Daoy (cell line): ENCODE measurements at places on chromosomes 16 and 17. TPM values are rescaled to one million over a fixed set of nuclear protein-coding genes. Genes with fewer than 3 reads are reported as not detected.
A peak's percentile ranks its signal among the peaks of the same experiment; 100 is the strongest.

The ABCC6 gene
- total RNA-seq = not detected in 2 replicates

The CD300H gene
- not detected in 2 replicates for total RNA-seq

The PDILT gene
- 0.18 TPM in 1 of 2 replicates, not detected in the other for total RNA-seq

DNA sequence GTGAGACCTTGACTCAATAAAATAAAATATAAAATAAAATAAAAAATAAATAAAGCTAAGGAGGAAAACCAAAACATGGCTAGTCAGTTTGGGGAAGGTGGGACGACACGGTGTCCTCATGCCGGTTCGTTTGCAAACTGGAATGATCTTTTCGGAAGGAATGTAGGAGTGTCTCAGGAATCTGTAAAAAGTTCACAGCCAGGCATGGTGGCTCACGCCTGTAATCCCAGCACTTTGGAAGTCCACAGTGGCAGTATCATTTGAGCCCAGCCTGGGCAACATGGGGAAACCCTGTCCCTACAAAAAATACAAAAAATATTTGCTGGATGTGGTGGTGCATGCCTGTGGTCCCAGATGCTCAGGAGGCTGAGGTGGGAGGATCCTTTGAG lies 14.7 kb upstream of the RPTOR start:
- DNase-seq = no peak

DNA sequence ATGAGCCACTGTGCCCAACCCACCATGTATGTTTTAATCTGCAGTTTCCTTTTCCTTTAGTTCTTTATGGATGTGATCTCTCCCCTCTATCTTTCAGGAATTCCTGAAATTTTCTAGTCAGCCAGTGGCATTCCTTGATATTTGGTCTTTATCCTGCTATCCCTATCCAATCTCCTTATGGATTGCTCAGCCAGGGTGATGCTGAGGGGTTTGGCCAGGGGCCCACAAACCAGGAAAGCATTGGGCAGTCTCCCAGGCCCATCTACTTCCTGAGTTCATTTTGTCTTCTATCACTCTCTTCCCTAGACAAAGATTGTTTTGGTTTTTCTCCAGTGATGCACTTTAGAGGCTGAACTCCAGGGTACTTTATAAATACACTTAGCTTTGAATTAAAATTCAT lies 115.9 kb downstream of the KATNIP start:
- no peak for DNase-seq

GRCh38 chr17:57288773-57289121 lies 32.4 kb downstream of the MSI2 start:
- no peak for DNase-seq

DNA sequence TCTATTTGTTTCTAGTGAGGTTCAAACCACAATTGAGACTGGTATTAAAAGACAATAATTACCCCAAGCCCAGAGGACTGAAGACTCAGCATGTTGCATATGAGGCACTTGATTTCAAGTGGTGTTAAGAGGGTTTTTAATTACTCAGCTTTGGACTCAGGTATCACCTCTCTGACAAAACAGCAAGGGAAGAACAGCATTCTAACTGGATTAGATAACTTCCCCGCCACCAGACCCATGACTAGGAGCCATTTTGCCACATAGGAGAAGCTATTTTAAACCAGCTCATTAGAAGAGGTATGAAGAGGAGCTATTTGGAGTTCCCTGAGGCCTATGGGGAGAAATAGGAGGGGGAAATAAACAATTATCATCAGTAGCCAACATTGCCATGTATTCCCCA lies 226.1 kb upstream of the TOX3 start:
- DNase-seq = no peak

GRCh38 chr16:79601931-79602627 lies 1.5 kb upstream of the MAF start:
- DNase-seq = peak; percentile 75

DNA sequence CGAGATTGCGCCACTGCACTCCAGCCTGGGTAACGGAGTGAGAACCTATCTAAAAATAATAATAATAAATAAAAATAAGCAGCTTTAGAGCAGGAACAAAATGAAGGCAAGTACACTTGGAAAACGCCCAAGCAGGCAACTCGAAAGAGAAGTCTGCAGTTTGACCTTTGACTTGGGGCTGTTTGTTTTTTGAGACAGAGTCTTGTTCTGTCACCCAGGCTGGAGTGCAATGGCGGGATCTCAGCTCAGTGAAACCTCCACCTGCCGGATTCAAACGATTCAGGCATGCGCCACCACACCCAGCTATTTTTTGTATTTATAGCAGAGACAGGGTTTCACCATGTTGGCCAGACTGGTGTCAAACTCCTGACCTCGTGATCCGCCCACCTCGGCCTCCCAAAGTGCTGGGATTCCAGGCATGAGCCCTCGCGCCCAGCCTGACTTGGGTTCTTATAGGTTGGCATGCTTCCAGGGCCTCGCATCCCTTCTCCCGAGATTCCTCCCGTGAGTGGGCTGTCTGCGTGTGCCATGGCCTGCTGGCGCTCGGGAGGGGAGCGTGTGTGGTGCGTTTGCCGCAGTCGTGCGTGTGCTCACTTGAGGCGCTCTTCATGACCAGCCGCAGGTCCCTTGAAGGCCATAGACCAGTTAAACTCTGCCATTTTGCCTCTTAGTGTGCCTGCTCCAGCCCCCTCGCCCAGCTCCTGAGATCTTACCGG lies 18.4 kb upstream of the UBE2I start:
- no peak for DNase-seq

- DNase-seq = no peak
Observed at GRCh38 chr16:89862732-89863131, 10.7 kb upstream of the TCF25 start.

- DNase-seq = no peak
Observed at GRCh38 chr17:82949361-82949760, 109.5 kb upstream of the ZNF750 start.

GRCh38 chr16:61179561-61179960 lies 856.7 kb downstream of the CDH8 start:
- DNase-seq = no peak

GRCh38 chr16:81866820-81867440 lies 87.8 kb downstream of the PLCG2 start:
- DNase-seq = no peak

- peak; percentile 37 for DNase-seq
Observed at GRCh38 chr17:41494524-41494923, 4.8 kb upstream of the KRT36 start.

DNA sequence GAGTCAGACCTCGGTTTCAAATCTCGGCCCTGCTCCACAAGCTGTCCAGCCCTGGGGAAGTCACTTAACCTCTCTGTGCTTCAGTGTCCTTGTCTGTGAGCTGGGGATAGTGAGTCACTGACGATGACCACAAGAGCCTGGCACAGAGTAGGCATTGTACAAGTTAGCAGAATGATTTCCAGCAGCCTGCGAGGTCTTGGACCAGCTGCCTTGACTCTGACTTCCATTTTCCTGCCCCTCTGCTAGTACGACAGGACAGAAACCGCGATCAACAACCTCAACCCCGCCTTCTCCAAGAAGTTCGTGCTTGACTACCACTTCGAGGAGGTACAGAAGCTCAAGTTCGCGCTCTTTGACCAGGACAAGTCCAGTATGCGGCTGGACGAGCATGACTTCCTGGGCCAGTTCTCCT lies 20.7 kb downstream of the CPNE2 start:
- peak; percentile 50 for DNase-seq

DNA sequence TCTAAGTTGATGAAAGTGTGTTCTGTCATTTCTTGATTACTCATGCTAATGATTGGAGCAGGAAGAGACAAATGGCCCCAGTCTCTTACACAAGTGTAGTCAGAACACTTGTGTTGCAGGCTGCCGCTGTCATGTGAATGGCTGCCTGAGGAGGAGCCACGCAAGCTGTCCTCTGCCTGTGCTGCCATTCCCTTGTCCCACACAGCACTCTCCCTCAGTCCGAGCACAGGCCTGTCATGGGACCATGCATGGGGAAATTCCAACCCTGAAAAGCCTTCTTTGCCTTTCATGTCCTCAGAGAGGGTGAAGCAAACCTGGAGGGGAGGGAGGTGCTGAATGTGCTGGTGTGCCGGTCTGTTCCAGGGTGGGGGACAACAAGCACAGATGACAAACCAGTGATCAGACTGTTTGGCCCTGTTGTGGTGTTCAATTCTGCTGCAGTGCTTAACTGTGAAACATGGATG lies 109.4 kb downstream of the MRTFB start:
- DNase-seq = no peak

DNA sequence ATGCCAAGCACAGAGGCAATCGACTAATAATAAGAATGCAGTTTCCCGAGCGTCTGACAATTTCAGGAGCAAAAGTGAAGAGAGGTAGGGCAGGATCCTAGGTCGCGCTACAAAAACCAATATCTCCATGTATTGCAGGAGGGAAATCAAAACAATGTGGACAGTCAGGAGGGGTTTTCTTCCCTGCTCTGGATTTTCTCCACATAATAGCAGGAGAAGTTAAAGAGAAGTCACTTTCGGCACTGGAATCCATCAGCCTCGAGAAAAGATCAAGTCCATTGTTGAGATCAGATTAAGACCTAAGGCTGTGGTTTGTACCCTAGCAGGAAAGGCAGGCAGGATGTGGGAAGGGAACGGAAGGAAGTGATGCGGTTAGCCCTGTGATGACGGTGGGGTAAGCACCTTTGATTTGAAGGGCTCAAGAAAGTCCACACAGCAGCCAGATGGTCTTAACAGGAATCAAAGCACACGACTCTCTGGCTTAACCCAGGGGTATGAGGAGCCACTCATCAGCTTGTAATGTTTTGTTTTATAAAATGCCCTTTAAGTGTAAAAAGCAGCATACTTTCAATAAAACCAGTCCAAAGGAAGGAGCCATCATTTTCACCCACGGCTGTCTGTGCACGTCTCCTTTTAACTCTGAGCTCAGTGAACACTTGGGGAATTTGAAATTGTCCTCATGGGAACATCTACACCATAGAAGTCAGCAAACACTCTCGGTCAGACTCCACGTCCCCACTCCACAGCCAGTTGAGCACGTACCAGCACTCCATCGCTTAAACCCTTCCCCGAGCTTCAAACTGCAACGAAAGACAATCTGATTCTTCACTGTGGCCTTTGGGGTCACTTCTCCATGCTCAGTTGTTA lies 15.8 kb upstream of the AKTIP start:
- DNase-seq = peak; percentile 76

The CDC42EP4 gene
- total RNA-seq = 39.7 and 50.5 TPM in 2 replicates

GRCh38 chr16:5349670-5350517 lies 252.3 kb upstream of the EEF2KMT start:
- DNase-seq = no peak

GRCh38 chr16:8173111-8173644 lies 417.1 kb downstream of the TMEM114 start:
- DNase-seq = peak; percentile 74

DNA sequence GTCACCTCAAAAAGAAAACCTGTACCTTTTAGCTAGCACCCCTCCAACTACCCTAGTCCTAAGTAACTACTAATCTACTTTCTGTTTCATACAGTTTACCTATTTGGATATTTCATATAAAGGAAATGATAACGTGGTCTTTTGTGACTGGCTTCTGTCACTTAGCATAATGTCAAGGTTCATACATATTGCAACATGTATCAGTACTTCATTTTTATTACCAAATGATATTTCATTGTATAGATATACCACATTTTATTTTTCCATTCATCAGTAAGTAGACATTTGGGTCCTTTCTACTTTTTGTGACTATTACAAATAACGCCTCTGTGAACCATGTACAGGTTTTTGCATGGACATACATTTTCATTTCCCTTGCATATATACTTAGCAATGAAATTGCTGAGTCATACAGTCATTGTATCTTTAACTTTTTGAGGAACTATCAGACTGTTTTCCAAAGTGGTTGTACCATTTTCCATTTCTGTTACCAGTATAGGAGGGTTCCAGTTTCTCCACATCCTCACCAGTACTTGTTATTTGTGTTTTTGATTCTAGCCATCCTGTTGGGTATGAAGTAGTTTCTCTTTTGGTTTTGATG lies 23.7 kb downstream of the MOSMO start:
- no peak for DNase-seq

GRCh38 chr16:79150151-79150550 lies 450.4 kb downstream of the MAF start:
- DNase-seq = no peak

DNA sequence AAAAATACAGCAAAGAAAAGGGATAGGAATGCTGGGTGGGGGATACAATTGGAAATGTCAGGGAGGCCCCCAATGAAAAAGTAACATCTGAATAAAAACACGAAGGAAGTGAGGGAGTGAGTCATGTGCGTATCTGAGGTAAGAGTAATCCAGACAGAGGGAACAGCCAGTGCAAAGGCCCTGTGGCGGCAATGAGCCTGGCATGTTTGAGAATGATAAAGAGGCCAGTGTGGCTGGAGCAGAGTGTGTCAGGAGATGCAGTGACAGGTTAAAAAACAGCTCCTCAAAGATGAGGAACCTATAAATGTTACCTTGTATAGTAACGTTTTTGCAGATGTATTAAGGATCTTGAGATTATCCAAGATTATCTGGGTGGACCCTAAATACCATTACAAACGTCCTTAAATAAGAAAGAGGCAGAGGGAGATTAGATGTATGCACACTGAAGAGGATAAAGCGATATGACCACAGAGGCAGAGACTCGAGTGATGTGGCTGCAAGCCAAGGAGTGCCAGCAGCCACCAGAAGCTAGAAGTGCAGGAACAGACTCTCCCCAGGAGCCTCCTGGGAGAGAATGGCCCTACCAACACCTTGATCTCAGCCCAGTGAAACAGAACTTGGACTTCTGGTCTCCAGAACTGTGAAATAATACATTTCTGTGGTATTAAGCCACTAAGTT lies 17.8 kb upstream of the SLC35B1 start:
- DNase-seq = no peak

The USP6 gene
- total RNA-seq = not detected in 2 replicates

DNA sequence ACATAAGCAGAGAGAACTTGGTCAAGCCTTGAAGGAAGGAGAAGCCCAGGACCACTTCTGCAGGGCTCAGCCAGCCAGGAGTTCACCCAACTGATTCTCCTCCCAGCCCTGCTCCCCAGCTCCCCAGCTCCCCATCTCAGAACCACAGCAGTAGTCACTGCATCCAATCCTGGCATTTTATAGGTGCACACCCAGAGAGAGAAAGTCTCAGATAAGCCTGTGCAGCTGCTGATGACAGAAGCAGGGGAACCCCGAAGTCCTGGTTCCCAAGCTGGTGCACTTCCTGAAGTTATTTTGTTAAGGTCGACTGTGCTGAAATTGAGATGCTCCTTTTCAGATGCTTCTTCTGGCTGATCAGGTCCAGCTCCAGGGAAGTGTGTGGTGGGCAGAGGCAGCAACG lies 6.6 kb downstream of the RNF112 start:
- DNase-seq = no peak

The CCL17 gene
- not detected in 2 replicates for total RNA-seq

DNA sequence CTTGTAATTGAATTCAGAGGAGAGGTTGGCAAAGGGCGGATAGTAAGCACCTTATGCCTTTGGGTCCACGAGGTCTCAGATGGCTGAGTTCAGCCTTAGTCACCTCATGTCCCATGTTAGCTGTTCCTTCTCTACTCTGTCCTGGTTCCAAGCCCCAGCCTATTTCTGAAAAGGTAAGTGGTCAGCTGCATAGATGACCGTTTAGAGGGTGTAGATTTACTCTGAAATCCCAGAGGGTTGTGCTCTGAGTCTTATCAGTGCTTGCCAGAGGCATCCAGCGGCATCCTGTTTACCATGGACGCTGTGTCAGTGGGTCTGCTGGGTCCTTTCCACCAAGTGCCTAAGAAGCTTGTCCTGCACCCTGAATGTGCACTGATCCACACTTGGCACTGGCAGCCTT lies 1.9 kb downstream of the ZNF778 start:
- DNase-seq = no peak

The PNMT gene
- total RNA-seq = 0.18 TPM in 1 of 2 replicates, not detected in the other

- DNase-seq = peak; percentile 38
Observed at GRCh38 chr17:7632492-7632894, 2.6 kb downstream of the SHBG start.

- DNase-seq = no peak
Observed at GRCh38 chr17:36939802-36940312, 2.6 kb downstream of the LHX1 start.
